ENCODE measurements at places on chromosomes 13 and 19.

GRCh38 chr19:50844296-50844935, 10.3 kb upstream of the KLK3 start:
- DNase-seq = no peak

- DNase-seq = no peak
Observed at GRCh38 chr19:50745221-50745620, 22.1 kb downstream of the CLEC11A start.

- DNase-seq = no peak
Observed at GRCh38 chr19:49773663-49774350, 7.0 kb downstream of the AP2A1 start.

- no peak for DNase-seq
Observed at GRCh38 chr13:21800837-21801616, 130.2 kb downstream of the FGF9 start.

All from CD4-positive, alpha-beta T cell treated with Interleukin-17A for 1 hour (primary cell).